AG08395 (cell line): ENCODE measurements at places on chromosomes 11 and 22.

GRCh38 chr11:13762718-13763117, 94.2 kb downstream of the FAR1 start:
- DNase-seq, result no peak

DNA sequence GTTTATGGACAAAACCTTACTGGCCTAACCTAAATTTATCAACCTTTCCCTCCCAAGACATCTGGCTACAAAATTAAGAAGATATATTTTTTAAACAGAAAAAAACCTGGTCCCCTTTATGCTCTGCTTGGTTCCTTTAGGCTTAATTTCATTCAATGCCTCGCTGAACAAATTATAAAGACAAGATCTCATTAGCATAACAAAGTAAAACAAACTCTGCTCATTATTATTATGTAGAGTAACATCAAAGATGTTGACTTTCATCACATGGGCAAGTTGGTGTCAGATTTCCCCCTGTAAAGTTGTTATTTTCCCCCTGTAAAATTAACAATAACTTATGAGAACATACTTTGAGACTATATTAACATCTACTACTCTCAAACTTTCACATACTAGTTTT, 11.0 kb downstream of the RRAS2 start:
- DNase-seq, result no peak

GRCh38 chr11:61273178-61274078, 21.7 kb downstream of the VWCE start:
- DNase-seq, result no peak

- DNase-seq, result no peak
These were observed 45.1 kb upstream of the FBXO3 start for GRCh38 chr11:33819278-33820035.

DNA sequence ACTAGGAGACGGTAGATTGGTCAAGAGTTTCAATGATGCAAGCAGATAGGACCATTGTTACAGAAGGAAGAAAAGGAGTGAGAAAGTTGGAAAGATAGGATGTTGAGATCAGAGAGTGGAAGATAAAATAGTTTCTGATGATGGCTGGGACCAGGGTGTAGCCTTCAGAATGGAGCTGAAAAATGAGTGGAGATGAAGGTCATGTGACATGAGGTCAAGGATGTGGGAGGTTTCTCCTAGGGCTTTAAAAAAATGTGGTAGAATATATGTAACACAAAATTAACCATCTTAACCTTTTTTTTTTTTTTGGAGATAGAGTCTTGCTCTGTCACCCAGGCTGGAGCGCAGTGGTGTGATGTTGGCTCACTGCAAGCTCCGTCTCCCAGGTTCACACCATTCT, 18.3 kb upstream of the PEX26 start:
- DNase-seq, result no peak

GRCh38 chr11:76955459-76956114, 78.6 kb upstream of the B3GNT6 start:
- no peak for DNase-seq

- DNase-seq, result no peak
These were observed 32.6 kb downstream of the RCOR2 start for GRCh38 chr11:63884196-63884932.

DNA sequence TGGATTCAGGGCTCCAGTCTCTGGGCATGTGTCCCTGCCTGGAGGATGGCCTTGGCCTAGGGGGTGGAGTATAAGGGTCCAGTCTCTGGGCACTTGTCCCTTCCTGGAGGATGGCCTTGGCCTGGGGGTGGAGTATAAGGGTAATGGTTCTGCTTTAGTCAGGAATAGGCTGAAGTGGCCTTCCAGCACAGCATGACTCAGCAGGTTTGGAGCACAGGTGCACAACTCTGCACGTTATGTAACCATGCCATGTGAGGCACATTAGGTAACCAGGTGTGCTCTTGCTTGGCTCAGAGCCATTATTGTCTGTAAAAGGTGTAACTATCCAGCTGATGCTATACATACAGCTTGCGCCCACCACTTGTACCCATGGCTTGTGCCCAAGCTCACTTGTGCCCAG, 48.4 kb upstream of the POLD3 start:
- no peak for DNase-seq

DNA sequence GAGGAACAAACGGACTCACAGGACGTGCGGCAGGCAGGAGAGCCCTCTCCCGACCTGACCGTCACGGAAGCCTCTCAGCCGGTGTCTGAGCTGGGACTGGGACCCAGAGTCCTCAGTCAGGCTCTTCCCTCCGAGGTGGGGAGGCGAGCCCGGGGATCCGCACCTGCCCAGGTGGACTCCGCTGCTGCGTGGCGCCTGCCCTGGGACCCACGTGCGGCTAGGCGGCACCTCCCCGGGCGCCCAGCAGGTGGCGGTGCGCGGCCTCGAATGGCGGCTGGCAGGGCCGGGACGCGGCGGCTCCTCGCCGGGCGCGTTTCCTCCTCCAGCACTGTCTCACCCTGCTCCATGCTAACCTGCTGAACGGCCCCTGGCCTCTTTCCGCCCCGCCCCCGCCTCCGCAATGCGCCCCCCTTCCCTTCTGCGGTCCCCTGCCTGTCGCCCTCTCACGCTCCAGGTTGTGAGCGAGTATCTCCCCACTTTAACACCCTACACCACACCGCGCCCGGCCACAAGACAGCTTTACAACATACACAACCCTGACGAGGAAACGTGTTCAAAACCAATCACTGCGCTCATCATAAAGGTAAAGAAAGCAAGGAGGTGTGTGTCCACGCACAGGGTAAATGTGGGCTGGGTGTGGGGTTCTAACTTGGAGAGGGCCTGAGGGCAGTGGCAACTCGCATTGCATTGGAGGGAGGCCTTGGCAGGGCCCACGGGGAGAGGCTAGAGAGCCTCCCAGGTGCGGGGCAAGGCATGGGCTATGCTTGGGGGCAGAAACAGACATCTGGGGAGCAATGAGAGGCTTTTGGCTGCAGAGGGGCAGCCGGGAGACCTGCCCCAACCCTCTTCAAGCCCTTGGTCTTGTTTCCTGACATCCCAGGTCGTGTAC, 25.9 kb upstream of the ATXN10 start:
- peak; percentile 79 for DNase-seq
